ENCODE measurements at places on chromosomes 2 and 18.
A peak's percentile ranks its signal among the peaks of the same experiment; 100 is the strongest.

GRCh38 chr2:6823111-6823510 lies 42.6 kb downstream of the CMPK2 start:
- H3K36me3 ChIP-seq = no peaks in the 10 kb centered on the region
- H3K4me1 ChIP-seq = peaks cover 35% of the 10 kb centered on the region
- no peaks in the 10 kb centered on the region for H3K27me3 ChIP-seq

DNA sequence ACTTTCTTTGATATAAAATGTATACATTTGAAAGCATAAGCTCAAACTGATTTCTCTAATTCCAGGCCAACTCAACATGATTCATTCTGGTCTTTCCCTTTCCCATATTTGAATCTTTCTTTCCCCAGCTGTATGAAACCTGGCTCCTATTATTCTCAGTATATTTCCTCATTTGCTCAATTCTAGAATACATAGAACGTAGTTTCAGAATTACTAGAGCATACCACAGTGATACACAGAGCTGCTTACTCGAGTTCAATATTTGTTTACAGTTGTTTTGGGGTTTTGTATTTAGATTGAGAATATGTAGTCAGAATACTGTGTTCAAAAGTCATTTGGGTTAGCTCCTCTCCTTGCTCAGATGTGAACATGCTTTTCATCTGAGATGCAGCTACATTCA lies 43.0 kb downstream of the TNFRSF11A start:
- no peaks in the 10 kb centered on the region for H3K4me1 ChIP-seq
- no peak for DNase-seq
- H3K27me3 ChIP-seq = peaks cover 6% of the 10 kb centered on the region
- no peak overlapping the region for H3K27ac ChIP-seq
- no peak overlapping the region for H3K4me3 ChIP-seq

DNA sequence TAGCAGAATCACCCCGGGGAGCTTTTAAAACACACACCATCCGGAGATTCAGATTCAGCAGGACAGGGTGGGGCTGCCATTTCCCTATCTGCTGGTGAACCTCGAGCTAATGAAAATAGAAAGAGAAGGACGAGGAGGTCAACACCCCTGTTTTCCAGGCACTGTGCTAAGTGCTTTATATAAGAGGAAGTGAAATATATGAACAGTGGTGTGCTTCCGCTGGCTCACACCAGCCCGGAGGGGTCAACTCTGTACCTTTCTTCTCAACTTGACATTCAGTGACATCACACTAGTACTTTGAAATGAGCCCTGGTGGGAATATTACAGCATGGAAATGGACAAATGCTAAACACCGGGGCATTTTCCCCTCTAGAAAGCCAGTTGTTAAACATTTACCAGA lies 108.3 kb upstream of the LTBP1 start:
- peaks cover 43% of the 10 kb centered on the region for H3K4me1 ChIP-seq
- no peak for DNase-seq
- H3K27ac ChIP-seq = no peak overlapping the region
- no peaks in the 10 kb centered on the region for H3K27me3 ChIP-seq
- peaks cover under 1% of the 10 kb centered on the region for H3K36me3 ChIP-seq

GRCh38 chr2:16617282-16618266 lies 48.1 kb downstream of the CYRIA start:
- H3K27me3 ChIP-seq = peaks cover 5% of the 10 kb centered on the region
- no peak for DNase-seq
- no peak overlapping the region for H3K27ac ChIP-seq
- peaks cover 16% of the 10 kb centered on the region for H3K4me1 ChIP-seq

DNA sequence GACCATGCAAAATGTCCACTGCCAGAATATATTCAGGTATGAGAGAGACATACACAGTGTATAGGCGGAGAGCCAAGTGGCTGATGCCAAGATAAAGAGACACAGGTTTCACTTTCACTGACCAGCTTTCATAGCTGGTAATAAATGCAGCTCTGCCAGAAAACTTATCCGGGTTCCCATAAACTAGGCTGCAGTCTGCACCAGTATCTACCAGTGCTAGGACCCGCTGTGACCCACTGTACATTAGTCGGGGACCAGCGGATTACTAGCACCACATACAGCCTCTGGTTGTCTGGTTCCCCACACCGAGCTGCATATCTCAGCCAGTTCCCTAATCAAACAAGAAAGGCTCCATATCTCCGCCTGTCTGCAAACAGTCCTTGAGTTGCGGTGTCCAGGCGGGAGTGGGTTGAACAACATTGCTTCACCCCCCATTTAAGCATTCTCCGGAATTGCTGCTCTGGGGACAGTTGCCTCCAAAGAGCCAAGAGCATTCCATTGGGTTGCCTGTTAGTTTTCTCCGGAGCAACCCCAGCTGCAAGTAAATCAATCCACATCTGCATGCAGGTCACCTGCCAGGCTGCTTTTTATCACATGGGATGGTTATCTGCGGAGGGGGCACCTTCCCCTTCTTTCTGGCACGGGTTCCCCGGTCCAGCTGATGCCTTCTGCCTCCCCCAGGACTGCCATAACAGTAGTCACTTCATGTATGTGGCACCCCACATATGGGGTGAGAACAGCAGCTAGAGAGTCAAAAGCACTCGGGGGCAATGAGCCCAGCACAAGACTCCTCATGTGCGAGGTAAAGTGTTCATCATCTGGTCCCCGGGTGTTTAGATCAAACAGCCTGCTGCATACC lies 18.0 kb upstream of the KLHL23 start:
- H3K4me3 ChIP-seq = no peak overlapping the region
- DNase-seq = no peak
- H3K36me3 ChIP-seq = peaks cover 11% of the 10 kb centered on the region
- peaks cover 24% of the 10 kb centered on the region for H3K4me1 ChIP-seq
- no peak overlapping the region for H3K27ac ChIP-seq

GRCh38 chr2:128754246-128754724 lies 435.6 kb upstream of the HS6ST1 start:
- H3K4me1 ChIP-seq = peaks cover 46% of the 10 kb centered on the region
- H3K27ac ChIP-seq = peak overlapping the region; percentile 75

DNA sequence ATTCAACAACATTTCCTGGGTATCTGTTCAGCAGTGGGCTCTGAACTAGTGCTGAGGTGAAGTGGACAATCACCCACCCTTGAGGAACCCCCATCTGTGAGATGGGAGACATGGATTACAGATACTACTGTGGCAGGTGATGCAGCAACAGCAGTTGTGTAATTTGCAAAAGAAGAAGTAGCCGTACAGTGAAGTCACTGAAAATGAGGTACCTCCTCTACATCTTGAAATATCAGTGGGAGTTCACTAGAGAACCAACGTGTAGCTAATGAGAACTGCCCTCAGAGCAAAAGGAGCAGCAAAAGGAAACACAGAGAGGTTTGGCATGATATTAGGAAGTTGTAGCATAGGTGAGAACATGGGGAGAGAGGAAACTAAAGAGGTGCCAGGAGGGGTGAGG lies 41.3 kb downstream of the VSNL1 start:
- H3K27me3 ChIP-seq = no peaks in the 10 kb centered on the region
- no peaks in the 10 kb centered on the region for H3K36me3 ChIP-seq
- no peak overlapping the region for H3K27ac ChIP-seq
- H3K4me3 ChIP-seq = no peak overlapping the region

GRCh38 chr2:33316328-33316727 lies 160.1 kb upstream of the RASGRP3 start:
- peaks cover 6% of the 10 kb centered on the region for H3K4me1 ChIP-seq
- H3K27ac ChIP-seq = no peak overlapping the region
- no peak for DNase-seq
- H3K27me3 ChIP-seq = no peaks in the 10 kb centered on the region
- H3K4me3 ChIP-seq = no peak overlapping the region
- peaks cover 7% of the 10 kb centered on the region for H3K36me3 ChIP-seq

GRCh38 chr2:81247648-81248047 lies 943.1 kb upstream of the LRRTM1 start:
- H3K4me3 ChIP-seq = no peak overlapping the region
- no peak for DNase-seq
- peaks cover 6% of the 10 kb centered on the region for H3K27me3 ChIP-seq
- H3K4me1 ChIP-seq = peaks cover under 1% of the 10 kb centered on the region

GRCh38 chr2:19131871-19132270 lies 226.6 kb downstream of the OSR1 start:
- no peaks in the 10 kb centered on the region for H3K27me3 ChIP-seq
- DNase-seq = no peak
- H3K27ac ChIP-seq = no peak overlapping the region
- H3K4me1 ChIP-seq = peaks cover 16% of the 10 kb centered on the region
- no peak overlapping the region for H3K4me3 ChIP-seq

DNA sequence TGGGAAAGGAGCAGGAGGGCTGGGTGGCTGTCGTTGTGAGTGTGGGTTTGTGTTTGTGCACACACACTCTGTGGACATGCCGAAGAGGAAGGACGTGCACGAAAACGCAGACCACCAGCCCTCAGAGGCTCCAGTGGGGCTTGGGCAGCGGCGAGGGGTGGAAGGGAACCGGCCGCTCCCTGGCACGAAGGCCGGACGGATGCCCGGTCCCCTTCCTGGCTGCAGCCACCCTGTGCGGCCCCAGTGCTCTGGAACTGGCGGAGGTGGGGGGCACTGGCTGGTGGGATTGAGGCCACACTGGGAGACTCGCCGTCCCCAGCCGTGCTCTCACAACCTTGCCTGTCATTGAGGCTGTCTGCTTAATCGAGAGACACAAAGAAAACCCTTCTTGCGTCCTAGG lies 852.6 kb upstream of the SALL3 start:
- no peak overlapping the region for H3K27ac ChIP-seq
- DNase-seq = no peak
- H3K4me1 ChIP-seq = peaks cover 18% of the 10 kb centered on the region
- no peak overlapping the region for H3K4me3 ChIP-seq

DNA sequence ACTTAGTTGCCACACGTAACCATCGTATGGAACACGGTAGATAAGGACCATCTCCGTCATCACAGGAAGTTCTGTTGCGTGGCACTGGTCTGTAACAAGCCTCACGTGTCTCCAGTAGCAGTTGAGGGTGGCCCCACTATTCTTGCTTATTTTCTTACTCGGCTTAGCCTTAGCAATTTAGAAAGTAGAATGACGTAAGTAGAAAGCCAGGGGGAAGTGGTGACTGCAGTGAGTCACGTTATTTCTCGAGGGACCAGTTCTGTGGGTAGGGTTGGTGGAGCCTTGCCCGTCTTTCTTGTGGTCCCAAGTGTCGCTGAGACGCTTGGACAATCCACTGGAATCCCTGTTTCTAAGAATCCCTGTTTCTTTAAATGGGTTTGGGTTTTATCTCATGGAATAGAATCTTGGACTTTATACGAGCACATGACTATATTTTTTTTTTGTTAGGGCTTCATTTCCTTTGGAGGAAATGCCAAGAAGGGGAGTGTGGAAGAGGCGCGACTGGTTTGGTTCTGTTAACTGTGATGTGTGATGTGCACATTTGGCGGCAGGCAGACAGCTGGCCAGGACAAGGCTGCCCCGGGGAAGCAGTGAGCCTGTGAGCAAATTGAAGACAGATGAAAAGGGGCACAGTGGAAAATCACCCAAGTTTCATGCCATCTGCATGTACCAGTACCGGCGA lies 96.2 kb downstream of the CABLES1 start:
- no peaks in the 10 kb centered on the region for H3K27me3 ChIP-seq
- H3K36me3 ChIP-seq = peaks cover 7% of the 10 kb centered on the region
- peaks cover 30% of the 10 kb centered on the region for H3K4me1 ChIP-seq
- H3K4me3 ChIP-seq = no peak overlapping the region
- no peak overlapping the region for H3K27ac ChIP-seq

DNA sequence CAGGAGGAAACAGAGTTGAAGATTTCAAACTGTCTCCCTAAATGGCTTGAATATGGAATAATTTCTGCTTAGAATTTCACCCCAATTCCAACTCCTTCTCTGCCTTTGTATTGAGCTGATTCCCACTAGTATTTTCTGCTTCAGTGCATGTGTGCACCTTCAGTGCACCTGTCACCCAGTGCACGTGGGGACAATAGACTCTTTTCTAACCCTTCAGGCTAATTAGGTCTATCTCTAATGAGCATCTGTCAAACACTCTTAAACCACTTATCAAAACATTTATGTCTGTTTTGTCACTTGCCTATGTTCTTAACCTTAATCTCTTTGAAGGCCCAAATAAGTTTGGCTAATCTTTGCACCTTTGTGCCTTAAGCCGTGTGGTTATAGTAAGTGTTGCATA lies 232.0 kb upstream of the NETO1 start:
- no peak overlapping the region for H3K4me3 ChIP-seq
- no peak for DNase-seq
- no peaks in the 10 kb centered on the region for H3K36me3 ChIP-seq
- H3K27ac ChIP-seq = no peak overlapping the region
- peaks cover 3% of the 10 kb centered on the region for H3K27me3 ChIP-seq

Data from mesothelial cell of epicardium (in vitro differentiated cells).